ENCODE measurements at places on chromosomes 7 and 10. TPM values are rescaled to one million over a fixed set of nuclear protein-coding genes. Genes with fewer than 3 reads are reported as not detected.
A peak's percentile ranks its signal among the peaks of the same experiment; 100 is the strongest.

GRCh38 chr7:114932991-114933390, 11.1 kb downstream of the MDFIC start:
- no peak for DNase-seq

DNA sequence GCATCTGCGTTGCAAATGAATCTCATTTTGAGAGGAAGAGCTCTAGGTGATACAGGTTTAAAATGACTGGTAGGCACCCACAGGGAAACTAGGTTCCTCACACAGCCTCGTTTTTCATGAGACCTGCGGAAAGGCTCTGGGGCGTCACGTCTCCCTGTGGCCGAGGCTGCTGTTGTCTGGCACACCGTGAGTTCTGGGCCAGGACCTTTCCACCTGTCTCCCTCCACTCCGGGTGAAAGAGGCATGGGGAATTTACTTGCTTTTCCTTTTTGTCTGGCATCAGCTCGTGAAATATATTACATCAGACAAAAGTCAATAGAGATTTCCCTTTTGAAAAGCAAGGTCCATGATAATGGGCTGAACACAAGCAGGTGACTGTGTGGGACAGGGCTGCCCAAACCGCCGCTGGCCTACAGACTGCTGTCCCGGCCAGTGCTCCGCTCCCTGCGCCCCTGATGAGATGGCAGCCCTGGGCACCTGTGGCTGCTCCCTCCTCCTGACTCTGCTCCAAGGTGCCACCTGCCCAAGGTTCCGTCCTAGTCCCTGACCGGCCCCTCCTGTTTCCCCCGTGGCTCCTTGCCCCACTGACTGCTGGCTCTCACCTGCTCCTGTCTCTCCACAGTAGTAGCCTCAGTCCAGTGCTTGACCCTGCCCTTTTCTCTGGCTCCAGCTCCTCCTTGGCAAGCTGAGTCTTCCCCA, 109.6 kb downstream of the NKX6-2 start:
- DNase-seq: peak; percentile 10

Gene ARMS2
- not detected for total RNA-seq

Gene STK32C
- 69.2 TPM for total RNA-seq

Gene SRRT
- 213 TPM for total RNA-seq

Gene MSMB
- total RNA-seq: not detected

DNA sequence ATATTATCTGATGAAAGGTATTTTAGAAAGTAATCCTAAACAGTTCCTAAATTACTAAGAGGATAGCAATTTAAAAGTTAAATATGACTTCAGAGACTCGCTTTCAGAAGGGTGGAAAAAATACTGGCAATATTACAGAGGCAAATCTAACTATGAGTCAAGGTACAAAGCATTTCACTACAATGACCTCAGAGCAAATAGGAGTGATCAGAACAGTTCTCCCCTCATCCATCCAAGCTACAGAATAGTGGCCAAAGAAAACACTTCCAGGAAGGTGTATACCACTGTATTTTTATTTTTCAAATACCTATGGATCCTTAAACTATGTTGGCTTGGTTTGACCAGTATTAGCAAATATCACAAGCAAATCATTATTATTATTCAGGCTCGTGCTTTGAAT, 112.8 kb upstream of the ODAD2 start:
- no peak for DNase-seq

GRCh38 chr7:7257899-7258692, 75.8 kb downstream of the C1GALT1 start:
- DNase-seq: no peak

Gene FGFR2
- total RNA-seq: 7.4 TPM

DNA sequence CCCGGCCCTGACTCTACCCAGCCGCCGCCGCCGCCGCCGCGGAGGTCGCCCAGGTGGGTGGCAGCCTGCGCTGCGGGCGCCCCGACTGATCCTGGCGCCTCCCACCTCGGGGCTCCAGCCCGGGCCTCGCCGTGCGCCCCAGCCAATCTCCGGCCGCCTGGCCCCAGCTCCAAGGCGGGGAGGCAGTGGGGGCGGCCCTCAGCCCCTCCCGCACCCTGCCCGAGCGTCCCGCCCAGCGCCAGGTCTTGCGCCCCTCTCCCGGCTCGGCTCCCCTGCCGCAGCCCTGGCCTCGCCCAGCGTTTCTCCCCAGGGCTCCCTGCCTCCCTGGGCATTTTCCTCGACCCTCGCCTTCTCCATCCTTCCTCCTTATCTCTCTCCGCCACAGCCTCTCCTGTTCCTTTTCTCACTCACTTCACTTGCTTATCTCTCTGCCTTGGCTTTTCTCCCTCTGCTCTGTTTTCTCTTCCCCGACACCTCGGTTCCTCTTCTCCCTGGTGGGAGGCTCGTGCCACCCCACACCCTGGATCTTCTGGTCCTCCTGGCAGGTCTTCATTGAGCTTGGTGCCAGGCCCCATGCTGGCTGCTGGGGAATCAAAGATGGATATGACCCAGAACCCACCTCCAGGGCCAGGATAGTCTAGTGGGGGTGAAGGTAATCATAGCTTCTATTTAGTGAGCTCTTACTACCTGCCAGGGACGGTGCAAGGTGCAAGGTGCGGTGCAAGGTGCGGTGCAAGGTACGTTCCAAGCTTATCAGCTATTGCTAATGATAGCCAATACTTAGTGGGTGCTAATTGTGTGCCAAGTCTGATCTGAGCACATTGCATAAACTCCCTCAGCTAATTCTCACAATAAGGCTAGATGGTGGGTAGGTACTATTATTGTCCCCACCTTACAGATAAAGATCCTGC, at the start of gene SFRP5:
Gene SFRP5, minus strand, starts transcription at position 87 of the 911 bp plus-strand sequence. CDS start 166 bp downstream, outside the sequence.
- no peak for DNase-seq

DNA sequence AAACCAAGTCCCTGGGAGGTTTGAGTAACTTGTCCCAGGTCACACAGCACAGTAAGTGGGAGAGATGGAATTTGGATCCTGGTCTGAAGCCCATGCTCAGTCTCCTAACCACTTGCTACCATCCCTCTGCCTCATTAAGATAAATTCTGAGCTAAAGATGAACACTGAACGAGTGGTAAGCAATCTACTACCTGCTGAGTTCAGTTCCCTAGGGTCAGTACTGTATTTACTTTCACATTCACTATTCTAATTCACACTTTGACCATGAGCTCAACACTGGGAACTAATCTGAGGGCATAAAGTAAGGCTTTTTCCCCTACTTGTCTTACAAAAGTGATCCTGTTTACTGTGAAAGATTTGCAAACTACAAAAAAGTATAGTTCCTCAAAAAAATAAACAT, 2.4 kb downstream of the UROS start:
- no peak for DNase-seq

- DNase-seq: no peak
Observed at GRCh38 chr7:84688671-84689070, 494.1 kb upstream of the SEMA3A start.

Gene RAB11FIP2
- total RNA-seq: 21.8 TPM

DNA sequence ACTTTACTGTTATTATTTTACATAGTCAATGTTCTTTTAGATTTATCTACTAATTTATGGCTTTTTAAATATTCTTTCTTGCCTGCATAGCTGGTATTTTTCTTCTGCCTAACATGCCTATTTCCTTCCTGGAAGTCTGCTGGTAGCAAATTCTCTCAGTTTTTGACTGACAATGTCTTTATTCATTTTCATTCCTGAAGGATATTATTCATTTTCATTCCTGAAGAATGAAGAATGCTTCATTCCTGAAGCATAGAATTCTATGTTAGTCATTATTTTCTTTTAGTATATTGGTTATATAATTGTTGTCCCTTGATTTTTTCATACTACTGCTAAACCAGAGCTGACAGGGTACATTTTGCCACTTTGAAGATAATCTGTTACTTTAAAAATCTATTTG, 41.8 kb downstream of the TMEM168 start:
- no peak for DNase-seq

DNA sequence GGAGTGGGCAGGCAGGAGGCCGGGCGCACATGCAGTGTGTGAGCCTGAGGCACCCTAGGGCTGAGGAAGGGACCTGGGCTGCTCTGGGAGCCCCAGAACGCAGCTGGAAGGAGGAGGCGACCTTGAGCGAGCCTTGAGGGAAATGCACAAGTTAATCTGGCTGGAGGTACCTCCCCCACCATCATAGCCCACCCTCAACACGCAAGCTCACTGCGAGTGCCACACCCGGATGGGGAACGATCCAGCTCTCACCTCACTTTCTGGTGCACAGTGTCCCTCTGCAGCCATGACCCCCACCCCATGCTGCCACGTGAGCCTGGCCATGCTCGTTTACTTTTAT, 162.4 kb upstream of the PPP2R2D start:
- peak; percentile 6 for DNase-seq

GRCh38 chr7:23469961-23470250, 385 bp downstream of the IGF2BP3 start:
- no peak for DNase-seq

DNA sequence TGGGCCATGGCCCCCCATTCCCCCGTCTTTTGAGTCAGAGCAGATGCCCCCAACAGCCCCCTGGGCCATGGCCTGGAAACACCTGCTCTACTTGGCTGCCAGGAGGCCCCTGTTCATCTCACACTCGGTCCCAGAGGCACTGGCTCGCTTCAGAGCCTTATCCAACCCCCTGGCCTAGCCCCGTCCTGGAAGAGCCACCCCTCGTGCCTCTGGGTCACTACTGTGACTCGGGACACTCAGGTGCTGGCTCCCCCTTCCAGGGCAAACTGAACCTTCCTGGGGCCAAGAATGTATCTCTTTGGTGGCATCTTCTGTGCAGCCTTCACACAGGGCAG, 7.0 kb downstream of the POLR2J start:
- DNase-seq: peak; percentile 10

Gene ZFAND4
- 33.0 TPM for total RNA-seq
